Nasal cavity respiratory epithelium epithelial cell of viscerocranial mucosa (primary cell): ENCODE measurements at places on chromosomes 3 and 15. TPM values are rescaled to one million over a fixed set of nuclear protein-coding genes. Genes with fewer than 3 reads are reported as not detected.

AGTR1 gene
- total RNA-seq, result not detected in 2 replicates

PROS1 gene
- total RNA-seq, result 4.1 and 19.1 TPM in 2 replicates

SRGAP3 gene
- total RNA-seq, result 11.3 and 20.3 TPM in 2 replicates

PARL gene
- 35.3 and 58.8 TPM in 2 replicates for total RNA-seq

UBAP1L gene
- total RNA-seq, result 0.34 and 2.5 TPM in 2 replicates

XCR1 gene
- total RNA-seq, result not detected in 2 replicates

SCN11A gene
- under 0.01 TPM in 2 replicates for total RNA-seq
